ENCODE measurements at places on chromosomes 4 and X.
A peak's percentile ranks its signal among the peaks of the same experiment; 100 is the strongest.

GRCh38 chrX:152997337-152997736, 3.4 kb upstream of the PNMA5 start:
- no peak for DNase-seq
- no peaks in the 10 kb centered on the region for H3K36me3 ChIP-seq
- H3K4me3 ChIP-seq, result peak overlapping the region; percentile 58
- no peaks in the 10 kb centered on the region for H3K27me3 ChIP-seq
- peak overlapping the region; percentile 16 for H3K27ac ChIP-seq
- no peaks in the 10 kb centered on the region for H3K4me1 ChIP-seq

DNA sequence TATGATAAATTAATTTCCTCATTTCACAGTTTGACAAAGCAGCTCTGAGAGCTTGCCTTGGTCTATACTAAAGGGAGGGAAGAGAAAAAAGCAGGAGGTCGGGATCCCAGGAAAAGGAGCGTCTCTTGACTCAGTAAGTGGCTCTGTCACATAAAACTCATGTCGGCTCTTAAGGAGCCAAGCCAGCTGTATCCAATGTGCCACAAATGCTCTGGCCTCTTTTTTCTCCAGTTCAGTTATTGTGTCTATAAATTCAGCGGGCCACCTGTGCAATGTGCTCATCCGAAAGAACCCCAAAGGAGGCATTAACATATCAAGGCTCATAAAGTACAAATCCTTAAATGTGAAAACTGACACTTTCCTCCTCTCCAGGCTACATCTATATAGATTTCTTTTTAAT, 337.7 kb upstream of the FAM241A start:
- DNase-seq, result no peak
- H3K4me3 ChIP-seq, result no peak overlapping the region
- H3K4me1 ChIP-seq, result no peaks in the 10 kb centered on the region

- no peaks in the 10 kb centered on the region for H3K27me3 ChIP-seq
- peaks cover 46% of the 10 kb centered on the region for H3K4me1 ChIP-seq
- H3K36me3 ChIP-seq, result peaks cover 18% of the 10 kb centered on the region
- H3K27ac ChIP-seq, result peak overlapping the region; percentile 93
These were observed 733 bp downstream of the FRYL start for GRCh38 chr4:48779095-48779997.

GRCh38 chrX:87067795-87068369, 449.7 kb upstream of the KLHL4 start:
- no peak overlapping the region for H3K4me3 ChIP-seq
- H3K27me3 ChIP-seq, result no peaks in the 10 kb centered on the region
- DNase-seq, result no peak

- no peaks in the 10 kb centered on the region for H3K36me3 ChIP-seq
- H3K4me1 ChIP-seq, result no peaks in the 10 kb centered on the region
- H3K27ac ChIP-seq, result no peak overlapping the region
- no peaks in the 10 kb centered on the region for H3K27me3 ChIP-seq
- DNase-seq, result no peak
These were observed 52.9 kb upstream of the TRPC5OS start for GRCh38 chrX:111823128-111823527.

DNA sequence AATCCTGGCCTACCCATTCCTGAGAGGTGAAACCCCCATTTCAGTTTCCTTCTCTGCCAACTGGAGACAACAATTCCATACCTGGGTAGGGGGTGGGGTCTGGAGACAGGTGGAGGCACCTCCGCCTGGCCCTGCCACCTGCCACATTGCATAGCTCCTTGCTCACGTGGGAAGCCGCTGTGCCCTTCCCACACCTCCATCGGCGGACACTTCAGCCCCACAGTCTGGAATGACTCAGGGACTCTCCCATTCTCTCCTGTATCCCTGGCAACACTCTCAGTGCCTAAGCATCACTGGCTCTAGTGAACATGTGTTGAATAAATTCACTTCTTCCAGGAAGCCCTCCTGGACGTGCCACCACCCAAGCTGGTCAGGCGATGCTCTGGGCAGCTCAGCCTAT, 21.7 kb downstream of the PPP2R2C start:
- H3K27ac ChIP-seq, result no peak overlapping the region
- no peaks in the 10 kb centered on the region for H3K36me3 ChIP-seq
- H3K4me3 ChIP-seq, result no peak overlapping the region
- no peak for DNase-seq
- H3K27me3 ChIP-seq, result peaks cover 98% of the 10 kb centered on the region
- H3K4me1 ChIP-seq, result peaks cover 4% of the 10 kb centered on the region

DNA sequence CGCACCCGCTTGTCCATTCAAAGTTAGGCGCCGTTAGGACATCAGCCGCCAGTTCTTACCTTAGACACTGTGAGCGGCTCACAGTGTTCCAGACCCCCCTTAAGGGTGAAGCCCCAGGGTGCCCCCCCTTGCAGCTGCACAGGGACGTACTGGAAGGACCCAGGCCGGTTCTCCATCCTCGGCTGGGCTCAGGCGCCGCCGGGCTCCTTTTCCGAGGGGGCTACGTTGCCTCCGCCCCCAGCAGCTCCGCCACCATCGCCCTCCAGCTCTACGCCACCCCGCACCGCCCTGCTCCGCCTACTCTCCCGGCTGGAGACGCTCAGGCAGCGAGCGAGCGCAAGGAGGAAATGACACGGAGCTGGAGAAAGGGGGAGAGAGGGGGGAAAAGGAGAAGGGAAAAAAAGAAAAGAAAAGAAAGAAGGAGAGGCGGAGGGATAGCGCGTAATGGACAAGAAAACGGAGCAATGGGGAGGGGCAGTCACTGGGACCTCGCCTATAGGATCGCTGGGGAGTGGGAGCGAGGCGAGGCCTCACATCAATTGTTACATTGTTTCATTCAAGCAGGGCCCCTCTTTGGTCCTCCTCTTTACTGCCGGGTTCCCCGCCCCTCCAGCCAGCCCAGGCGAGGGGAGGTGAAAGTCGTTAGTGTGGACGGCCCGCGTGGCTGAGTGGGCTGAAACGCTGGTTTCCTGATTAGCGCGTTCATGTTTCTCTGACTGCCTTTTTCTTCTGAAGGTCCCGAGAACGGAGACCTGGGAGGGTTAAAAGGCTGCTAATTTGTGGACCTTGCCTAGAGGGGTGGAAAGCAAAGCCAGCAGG, at the start of gene SHROOM4:
TSS of gene SHROOM4 (minus strand) at position 352 of the 819 bp plus-strand sequence. CDS start at position 176, 176 bp downstream.
- H3K4me3 ChIP-seq, result peak within 1 kb of the TSS; percentile 12
- no peaks in the 10 kb centered on the region for H3K4me1 ChIP-seq
- no peak for DNase-seq
- H3K36me3 ChIP-seq, result no peaks in the 10 kb centered on the region
- H3K27ac ChIP-seq, result no peak within 1 kb of the TSS

All from effector memory CD8-positive, alpha-beta T cell (primary cell).